ENCODE measurements at places on chromosomes 11 and 22. TPM values are rescaled to one million over a fixed set of nuclear protein-coding genes. Genes with fewer than 3 reads are reported as not detected.

SDHAF2 gene
- polyA plus RNA-seq: 68.9 TPM

OR2AG2 gene
- polyA plus RNA-seq: not detected

DNA sequence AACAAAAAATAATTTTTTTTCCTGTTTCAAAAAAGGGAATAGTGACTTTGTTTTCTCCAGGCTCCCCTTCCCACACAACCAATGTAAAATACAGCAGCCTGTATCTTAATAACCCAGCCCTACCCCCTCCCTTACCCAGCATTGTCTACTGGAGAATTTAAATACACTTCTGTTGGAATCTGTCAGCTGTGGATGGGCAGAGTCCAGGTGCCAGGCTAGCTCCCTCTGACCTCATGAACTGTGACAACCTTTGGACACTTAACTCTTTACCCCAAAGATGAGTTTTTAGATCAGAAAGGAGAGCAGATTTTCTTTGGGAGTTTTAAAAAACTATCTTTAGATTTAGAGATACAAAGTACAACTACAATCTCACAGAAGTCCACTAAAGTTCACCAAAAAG is 42.9 kb downstream of the DDX6 start:
- DNase-seq: no peak

GRCh38 chr11:3074912-3075589 is 17.8 kb upstream of the CARS1 start:
- DNase-seq: no peak

DNA sequence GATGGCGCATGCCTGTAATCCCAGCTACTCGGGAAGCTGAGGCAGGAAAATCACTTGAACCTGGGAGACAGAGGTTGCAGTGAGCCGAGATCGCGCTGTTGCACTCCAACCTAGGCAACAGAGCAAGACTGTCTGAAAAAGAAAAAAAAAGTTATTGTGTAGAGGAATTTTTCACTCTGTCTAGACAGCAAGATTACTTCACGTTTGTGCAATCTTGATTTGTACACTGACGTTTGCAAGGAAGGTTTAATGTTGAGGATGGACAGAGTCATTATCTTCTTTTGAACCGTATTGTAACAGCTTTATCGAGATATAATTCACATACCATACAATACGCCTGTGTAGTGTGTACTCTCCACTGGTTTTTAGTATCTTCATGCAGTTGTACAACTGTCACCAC is 3.7 kb downstream of the CTTN start:
- DNase-seq: no peak

GRCh38 chr11:35615921-35616900 is 2.0 kb upstream of the FJX1 start:
- DNase-seq: peak; percentile 31

DNA sequence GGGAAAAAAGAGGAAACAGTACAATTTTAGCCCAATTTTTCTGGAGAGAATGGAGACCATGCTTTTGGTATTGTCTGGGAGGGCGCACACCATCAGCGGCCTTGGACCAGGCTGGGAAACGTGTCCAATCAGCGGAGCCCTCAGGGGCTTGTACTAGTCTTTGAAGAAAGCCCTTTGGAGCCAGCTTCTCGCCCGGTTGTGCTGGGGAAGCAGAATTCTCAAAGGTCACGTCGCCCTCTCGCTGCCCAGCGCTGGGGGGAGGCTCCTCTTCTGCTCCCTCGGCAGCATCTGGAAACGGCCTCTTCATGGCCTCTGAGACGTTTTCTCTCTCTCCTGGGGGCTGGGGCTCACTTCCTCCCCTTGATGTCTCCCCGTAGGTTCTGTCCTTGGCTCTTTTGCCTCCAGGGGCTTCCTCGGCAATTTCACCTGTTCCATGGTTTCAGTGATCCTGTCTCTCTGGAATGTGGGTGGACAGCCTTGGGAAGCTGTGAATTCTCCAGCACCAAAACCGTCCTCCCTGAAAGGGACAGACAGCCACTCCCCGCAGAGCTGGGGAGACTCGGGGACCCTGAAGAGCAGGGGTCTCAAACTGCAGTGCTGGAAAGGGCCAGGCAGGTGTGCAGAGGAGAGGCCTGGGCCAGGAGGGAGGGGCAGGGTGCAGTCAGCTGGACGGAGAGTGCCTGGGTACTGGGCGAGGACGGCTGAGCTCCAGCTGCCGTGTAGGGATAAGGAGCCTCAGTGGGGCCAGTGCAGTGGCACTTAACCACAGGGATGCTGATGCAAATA is 80.2 kb downstream of the RPS6KA4 start:
- DNase-seq: no peak

ALDH3B1 gene
- 0.94 TPM for polyA plus RNA-seq

OVOL1 gene
- polyA plus RNA-seq: not detected

DNA sequence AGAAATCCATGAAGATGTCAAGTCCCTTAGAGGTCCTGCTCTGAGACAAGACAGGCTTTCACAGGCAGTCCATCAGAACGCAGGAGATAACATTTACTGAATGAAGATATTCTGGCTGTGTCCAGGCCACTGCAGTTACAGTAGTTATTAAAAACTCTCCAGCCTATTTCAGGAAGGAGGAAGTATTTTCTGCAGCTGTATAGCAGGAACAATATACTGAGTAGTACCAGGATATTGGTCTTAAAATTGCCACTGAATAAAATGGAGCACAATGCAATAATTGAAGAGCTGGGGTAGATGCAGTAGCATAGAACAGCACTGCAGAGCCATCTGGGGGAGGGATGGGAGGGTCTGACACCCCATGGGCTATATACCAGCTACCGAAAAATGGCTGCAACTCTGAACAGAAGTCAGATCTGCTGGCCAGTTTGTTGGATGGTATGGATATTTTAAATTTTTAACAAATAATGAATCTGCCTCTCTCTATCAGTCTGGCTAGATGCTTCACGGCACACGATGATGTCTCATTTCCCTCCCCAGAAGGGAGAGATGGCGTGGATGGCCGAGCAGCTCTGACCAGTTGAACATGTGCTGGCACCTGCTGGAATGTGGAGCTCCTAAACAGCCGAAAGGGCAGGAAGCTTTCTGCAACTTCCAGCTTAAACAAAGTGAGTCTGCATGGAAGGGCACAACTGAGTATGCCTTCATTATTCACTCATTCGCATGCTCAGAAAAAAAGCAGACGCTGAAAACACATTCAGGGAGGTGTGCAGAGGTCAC is 342.1 kb upstream of the SYN3 start:
- no peak for DNase-seq

DNA sequence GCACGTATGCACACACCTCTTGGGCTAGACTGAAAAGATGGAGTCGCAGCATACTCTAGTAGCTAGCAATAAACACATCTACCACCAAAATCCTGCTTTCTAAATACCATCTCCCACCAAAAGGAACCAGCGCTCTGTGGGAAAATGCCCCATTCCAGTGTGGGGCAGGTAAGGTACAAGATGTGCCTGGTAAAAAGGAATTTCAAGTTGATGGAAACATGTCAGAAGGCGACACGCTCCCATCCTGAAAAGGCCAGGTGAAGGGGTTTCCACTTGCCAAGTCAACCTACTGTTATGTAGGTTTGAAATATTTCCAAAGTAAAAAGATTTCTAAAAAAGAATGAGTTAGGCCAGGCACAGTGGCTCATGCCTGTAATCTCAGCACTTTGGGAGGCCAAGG is 8.8 kb downstream of the DGCR2 start:
- DNase-seq: no peak

GRCh38 chr11:9594267-9595046 is 21.0 kb downstream of the WEE1 start:
- no peak for DNase-seq

DNA sequence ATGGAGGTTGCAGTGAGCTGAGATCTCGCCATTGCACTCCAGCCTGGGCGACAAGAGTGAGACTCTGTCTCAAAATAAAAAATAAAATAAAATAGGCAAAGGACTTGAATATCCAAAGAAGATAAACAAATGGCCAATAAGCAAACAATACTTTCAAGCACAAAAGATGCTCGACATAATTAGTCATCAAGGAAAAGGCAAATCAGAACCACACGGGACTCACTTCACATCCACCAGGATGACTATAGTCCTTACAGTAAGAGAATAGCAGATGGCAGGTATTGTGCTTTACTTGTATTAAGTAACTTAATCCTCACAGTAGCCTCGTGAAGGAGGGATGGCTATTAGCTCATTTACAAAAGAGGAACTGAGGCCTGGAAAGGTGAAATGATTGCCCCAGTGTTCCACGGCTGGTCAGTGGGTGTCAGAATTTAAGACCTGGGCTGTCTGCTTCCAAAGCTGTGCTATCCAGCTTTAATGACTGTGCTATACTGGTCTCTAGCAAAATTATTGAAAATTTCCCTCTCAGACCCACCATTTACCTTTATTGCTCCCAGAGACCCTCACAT is 40.2 kb upstream of the RBFOX2 start:
- DNase-seq: no peak

GRCh38 chr11:121105481-121106195 is 4.6 kb downstream of the TECTA start:
- no peak for DNase-seq

DNA sequence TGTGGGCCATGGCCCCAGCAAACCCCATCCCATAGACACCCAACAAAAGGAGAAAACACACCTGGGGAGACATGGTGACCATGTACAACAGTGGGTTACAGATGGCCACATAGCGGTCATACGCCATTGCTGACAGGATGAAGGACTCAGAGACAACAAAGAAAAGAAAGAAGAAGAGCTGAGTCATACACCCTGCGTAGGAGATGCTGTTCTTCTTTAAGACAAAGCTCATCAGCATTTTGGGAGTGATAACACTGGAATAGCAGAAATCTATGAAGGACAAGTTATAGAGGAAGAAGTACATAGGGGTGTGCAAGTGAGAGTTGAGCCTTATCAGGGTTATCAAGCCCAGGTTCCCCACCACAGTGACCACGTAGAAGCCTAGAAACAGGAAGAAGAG is 4.9 kb downstream of the OR8B8 start:
- DNase-seq: no peak

DNA sequence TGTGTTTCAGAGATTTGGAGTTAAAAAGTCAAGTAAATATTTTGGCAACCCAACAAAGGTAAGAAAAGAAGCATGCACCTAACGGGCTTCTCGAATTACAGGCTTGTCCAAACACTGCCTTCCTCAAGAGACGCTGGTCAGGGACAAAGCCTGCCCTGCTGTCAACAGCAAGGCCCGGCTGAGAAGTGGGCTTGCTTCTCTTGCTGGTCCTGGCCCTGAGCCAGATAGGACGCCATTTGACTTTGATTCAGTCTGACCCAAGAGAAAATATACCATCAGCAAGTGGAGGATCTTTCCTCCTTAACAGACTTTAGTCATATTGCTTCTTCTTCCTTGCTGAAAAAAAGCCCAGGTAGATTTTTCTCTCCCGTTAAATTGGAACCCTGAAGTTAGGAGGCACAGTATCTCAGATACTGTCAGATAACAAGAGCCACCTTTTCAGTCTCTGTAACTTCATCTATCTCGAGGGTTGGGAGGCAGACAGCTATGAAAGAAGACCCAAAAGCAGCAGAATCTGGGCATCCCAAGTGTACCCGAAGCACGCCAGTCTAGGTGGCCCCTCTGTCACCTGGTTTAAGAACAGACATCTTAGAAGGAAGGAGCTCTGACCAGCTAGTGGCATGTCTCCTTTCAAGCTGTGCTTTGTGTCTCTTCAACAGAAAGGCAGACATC is 57.5 kb downstream of the C22orf31 start:
- DNase-seq: no peak

GRCh38 chr11:28038775-28039174 is 69.2 kb downstream of the KIF18A start:
- DNase-seq: no peak

PTDSS2 gene
- 12.3 TPM for polyA plus RNA-seq

OTOG gene
- polyA plus RNA-seq: not detected

DNA sequence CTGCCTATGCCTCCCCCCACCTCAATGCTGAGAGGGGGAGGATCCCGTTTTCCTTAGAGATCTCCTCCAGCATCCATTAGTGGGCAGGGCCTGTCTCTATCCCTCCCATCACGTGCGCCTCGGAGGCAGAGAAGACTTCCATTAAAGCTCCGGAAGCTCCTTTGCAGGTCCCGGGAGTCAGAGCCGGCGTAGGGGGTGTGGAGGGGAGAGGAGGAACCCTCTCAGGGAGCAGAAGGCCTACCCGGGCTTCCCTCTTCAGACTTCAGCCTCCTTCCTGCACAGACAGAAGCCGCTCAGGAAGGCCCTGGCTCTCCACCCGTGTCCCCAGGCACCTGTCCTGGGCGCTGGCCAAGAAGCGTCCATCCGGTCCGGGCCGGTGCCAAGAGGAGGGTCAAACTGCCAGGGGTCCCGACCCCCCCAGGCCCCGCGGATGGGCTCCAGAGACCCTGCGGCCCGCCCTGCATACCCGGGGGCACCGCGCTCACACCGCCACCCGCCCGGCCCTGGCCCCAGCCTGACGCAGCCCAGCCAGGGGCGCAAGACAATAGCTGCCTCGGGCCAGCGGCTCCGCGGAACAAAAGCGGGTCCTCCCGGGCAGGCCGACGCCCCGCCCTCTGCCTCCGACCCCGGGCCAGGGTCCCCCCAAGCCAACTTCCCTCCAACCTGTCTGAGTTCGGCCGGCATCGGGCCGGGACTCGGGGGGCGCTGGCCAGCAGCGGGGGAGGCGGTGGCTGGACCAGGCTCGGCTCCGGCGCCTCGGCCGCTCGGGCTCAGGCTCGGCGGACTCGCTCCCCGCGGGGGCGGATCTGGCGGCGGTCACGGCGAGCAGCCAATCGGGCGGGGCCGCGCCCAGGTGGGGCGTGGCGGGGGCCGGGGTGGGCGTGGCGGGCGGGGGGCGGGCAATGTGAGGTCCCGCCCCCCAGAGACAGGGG is 29.9 kb downstream of the ARVCF start:
- peak; percentile 67 for DNase-seq

GRCh38 chr11:117584056-117584830 is 212.8 kb downstream of the DSCAML1 start:
- no peak for DNase-seq

DNA sequence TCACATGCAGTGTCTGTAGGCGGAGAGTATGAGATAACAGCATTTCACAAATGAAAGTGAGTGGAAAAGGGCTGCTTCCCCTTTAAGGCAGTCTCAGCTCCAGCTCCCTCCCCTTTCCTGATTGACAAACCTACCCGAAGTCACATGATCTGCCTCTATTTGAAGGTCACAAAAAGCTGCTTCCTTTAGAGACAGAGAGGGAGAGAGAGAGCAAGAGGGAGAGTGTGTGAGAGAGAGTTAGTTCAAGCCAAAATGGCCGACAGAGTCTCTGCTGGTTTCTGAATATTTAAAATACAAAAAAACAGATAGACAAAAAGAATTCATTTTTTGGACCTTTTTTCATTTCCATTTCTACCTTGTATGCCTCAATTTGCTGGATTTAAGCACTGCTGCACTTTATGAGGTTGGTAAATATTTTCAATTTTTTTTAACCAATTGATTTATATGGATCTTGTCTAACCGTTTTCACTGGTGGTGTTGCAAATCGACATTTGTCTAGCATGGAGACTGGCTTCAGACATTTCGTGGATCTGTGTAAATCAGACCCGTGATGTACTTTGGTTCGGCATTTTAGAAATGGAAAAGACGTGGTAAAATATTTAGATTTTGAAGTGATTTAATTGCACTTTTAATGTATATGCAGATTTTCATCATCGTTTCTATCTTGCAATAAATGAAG is at the start of gene TNRC6B:
TSS of gene TNRC6B (plus strand) at position 188 of the 679 bp plus-strand sequence. CDS start at position 399, 211 bp downstream.
- DNase-seq: peak; percentile 88

DNA sequence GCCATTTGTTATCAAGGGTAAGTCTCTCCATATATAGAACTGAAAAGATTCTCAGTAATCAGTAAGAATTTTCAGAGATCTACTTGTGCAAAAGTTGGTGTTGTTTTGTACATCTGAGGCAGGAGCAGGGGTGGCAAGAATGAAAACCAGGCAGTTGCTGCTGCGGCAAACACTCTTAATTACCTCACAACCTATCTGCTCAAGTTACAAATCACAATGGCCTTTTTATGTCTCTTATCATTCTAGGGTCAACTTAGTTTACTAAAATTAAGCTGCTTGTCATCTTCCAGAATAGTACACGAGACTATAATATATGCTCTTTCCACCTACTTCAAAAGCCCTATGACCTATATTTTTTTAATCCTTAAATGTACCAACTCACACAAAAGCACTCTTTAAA is 14.3 kb upstream of the FSHB start:
- DNase-seq: no peak
